Hepatic stellate cell (primary cell): ENCODE measurements at places on chromosomes 3 and 15.

- DNase-seq, result no peak
These were observed 4.4 kb downstream of the A4GNT start for GRCh38 chr3:138127636-138128365.

- DNase-seq, result no peak
These were observed 422.7 kb upstream of the TPRG1 start for GRCh38 chr3:188749010-188749617.

DNA sequence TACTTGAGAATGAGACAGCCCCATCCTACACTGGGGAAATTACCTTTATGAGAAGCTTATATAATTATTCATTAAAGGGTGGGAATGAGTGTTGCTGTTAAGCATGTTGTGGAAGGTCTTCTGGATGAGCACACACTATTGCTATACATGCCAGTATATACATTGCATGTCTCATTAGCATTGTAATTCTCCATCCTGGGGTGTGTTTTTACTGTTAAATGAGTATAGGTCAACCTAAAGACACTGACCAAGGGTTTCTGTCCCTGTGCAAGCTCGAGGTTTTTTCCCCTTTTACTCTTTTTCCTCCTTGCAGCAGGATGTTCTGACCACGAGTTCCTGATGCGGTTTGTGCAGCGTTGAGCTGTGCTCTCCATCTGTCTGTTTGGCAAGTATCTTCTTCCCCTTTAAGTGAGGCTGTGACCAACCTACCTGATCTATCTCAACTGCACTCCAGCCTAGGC, 7.2 kb upstream of the IVD start:
- no peak for DNase-seq

DNA sequence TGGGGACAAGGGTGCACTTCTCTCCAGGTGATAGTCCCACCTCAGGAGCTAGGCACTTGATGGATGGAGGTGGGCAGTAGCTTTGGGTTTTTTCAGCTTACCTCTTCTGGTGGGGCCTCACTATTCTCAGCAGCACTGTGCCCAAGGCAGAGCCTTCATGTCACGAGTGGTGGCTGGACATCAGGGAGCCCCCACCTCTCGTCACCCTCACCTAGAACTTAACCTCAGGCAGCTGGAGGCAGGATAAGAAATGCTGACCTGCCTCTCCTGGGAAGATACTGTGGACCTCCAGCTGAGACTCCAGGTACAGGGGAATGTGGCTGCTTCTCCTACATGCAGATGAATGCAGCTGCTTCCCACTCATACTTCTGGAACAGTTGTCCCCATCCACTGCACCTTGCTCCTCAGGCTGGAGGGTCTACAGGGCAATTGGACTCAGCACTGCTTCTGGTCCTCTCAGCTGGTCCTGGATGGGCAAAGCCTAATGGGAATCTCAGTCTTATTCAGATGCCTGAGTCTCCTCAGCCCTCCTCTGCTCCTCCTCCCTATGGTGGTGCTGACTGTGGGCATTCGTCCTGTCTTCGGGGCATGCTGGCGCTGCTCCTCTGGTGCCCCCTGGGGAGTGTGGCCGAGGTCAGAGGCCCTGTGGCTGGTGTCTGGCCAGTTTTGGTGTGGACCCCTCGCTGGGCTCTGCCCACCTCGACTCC, 129.9 kb downstream of the KLF13 start:
- DNase-seq, result no peak

DNA sequence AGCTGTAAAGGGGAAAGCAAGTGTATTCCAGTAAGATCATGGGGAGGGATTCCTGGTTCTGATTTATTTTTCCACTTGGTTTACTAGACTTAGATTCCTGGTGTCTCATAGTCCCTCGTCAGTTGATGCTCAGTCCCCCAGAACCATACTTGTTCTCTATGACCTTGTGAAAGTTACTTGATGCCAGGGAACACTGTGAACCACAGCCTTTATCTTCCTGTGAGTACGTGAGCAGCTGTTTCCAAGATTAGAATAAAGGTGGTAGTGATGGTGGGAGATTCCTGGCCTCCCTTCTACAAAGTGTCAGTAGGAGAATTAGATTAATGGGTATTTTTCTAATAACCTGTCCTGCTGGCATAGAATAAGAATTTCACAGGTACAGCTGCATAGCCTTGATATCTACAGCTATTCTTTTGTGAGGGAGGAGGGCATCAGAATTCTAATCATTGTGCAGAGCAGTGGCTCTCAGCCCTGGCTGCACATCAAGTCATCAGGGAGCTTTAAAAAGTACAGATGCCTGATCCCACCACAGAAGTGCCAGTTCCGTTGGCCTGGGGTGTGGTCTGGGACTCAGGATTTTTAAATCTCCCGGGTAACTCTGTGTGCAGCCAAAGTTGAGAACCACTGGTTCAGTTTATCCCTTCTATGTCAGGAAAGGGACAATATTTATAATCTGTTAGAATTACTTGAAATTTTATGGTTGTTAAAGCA, 20.0 kb downstream of the GPD1L start:
- no peak for DNase-seq

- DNase-seq, result peak; percentile 18
These were observed 115.0 kb upstream of the VEPH1 start for GRCh38 chr3:157618075-157618760.

GRCh38 chr15:68990231-68990991, 24.1 kb upstream of the NOX5 start:
- no peak for DNase-seq

DNA sequence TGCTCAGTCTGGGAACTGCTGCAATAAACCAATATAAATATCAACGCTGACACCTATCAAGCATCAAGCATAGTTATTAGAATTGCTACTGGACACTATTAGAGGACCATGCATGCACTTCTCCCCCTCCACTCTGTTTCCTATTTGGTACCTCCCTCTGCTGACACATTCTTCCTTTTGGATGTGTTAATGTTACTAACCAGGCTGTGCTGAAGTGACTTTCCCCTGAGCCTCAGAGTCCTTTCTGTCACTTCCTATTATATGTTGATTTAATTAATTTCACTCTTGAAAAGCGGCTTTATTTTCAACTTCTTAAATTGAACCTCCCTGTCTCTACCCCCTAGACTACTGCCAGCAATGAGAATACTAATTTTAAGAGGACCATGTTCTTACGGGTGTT, 379.1 kb downstream of the MCTP2 start:
- no peak for DNase-seq
